ENCODE measurements at places on chromosomes 7 and 10.

DNA sequence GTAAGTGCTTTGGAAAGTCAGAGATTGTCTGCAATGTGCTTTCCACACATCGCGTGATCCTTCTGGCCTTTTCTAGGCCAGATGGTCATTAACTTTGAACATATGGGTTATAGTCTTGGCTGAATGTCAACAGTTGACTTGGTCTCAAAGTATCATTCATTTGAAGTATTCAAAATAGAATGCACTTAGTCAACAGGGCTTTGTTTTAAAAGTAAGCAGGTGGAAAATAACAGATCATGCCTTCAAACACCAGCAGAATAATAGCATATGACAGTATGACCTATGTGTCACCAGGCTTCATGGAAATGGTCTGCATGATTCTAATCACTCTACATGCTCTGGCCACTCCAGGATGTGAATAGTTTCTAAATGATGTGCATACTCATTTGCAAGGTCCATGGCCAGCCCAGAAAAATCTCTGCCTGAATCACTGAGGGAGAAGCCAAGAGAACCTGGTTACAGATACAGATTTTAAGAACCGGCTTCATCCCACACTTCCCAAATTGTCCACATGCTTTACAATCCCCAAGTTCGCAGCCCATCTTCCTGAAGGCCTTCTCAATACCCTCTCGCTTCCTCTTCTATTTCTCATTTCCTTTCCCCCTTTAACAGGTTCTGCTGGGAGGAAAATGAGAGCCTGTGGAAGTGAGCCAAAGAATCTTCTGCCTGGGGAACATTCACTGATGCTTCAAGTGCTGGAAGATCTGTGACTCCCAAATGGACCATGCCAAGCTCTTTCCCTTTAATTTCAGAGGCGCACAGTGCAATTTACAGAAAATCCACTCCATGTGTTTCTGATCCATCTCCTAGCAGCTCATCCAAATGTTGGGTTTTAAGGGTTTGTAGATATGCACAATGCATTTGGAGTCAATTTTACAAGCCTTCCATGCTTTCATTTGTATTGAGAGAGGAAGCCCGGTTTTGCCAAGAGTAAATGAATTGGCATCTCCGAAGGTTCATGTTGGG lies 122.8 kb upstream of the GDF10 start:
- DNase-seq = no peak

GRCh38 chr7:152735443-152736004 lies 24.0 kb upstream of the ACTR3B start:
- no peak for DNase-seq

DNA sequence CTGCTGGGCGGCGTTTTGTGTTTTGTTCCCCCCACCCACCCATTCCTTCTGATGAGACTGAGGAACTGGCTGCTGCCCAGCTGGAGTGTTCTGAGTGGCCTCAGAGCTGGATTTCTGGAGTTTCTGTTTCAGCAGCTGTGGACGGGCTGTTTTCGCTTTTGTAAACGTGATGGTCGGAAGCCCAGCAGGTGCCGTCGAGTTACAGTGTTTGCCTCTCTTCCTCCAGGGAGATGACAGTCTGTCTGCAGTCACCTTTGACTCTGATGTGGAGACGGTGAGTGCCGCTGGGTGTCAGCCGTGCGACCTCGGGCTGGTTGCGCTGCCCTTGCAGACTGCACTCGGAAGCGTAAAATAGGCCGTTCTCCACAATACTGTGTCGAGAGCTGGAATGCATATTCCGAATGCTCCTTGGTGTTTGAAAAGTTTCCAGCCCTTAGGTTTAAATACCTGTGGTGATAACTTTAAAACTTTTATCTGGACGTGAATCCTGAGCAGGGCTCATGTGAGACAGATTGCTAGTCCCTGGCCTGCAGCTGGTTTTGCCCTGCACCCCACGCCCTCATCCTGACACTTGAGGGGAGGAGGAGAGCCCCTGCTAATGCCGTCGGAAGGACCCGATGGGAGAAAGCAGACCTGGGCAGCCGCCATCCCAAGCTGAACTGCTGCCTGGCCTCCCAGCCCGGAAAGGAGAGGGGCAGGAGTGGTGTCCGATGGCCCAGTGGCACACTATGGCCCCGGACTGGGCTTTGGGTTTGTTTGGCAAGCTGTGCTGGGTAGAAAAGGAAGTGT lies 8.3 kb downstream of the IQCE start:
- no peak for DNase-seq

GRCh38 chr10:124166431-124167125 lies 73.2 kb upstream of the CHST15 start:
- DNase-seq = no peak

DNA sequence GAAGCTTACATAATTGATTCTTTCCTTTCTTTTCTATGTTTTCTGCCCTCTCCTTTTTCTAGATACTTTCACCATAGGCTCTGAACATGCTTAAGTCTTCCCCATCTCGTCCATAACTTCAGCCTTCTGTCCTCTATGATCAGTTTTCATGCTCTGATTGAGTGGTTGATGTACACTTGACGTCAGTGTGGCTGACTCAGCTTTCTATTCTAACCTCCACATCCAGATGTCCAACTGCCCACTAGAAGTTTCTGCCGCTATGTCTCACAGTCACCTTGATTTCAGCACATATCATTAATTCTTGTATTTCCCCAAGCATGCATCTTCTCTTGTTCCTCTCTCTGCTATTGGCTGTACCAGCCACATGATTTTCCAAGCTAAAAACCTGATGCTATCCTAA lies 15.0 kb downstream of the CDK14 start:
- no peak for DNase-seq

GRCh38 chr7:2437537-2438148 lies 34.2 kb downstream of the CHST12 start:
- no peak for DNase-seq

All from activated T-helper 1 cell treated with anti-CD3 and anti-CD28 coated beads, Interleukin-2, amount 50 U/mL, for 16 hours (primary cell).